Activated naive CD4-positive, alpha-beta T cell treated with anti-CD3 and anti-CD28 coated beads for 36 hours (primary cell): ENCODE measurements at places on chromosomes 2 and 18. TPM values are rescaled to one million over a fixed set of nuclear protein-coding genes. Genes with fewer than 3 reads are reported as not detected.

AKAIN1 gene
- not detected for total RNA-seq

PRKAG3 gene
- not detected for total RNA-seq

TMEM169 gene
- 0.57 TPM for total RNA-seq

CTNNA2 gene
- not detected for total RNA-seq

HOXD4 gene
- total RNA-seq, result not detected

HOXD10 gene
- total RNA-seq, result not detected

YES1 gene
- total RNA-seq, result 8.3 TPM

ALPP gene
- not detected for total RNA-seq

SLC9A4 gene
- total RNA-seq, result 0.07 TPM

KCNK3 gene
- total RNA-seq, result not detected

OBSL1 gene
- 1.6 TPM for total RNA-seq

PRSS56 gene
- total RNA-seq, result not detected

RTKN gene
- total RNA-seq, result 0.95 TPM

GULP1 gene
- total RNA-seq, result not detected

CHRNA1 gene
- total RNA-seq, result not detected
